AG09319 (cell line): ENCODE measurements at places on chromosomes 7 and 10.

- no peak for DNase-seq
These were observed 18.8 kb downstream of the MMD2 start for GRCh38 chr7:4939971-4940728.

- no peak for DNase-seq
These were observed 19.1 kb upstream of the MTPAP start for GRCh38 chr10:30368065-30368718.

DNA sequence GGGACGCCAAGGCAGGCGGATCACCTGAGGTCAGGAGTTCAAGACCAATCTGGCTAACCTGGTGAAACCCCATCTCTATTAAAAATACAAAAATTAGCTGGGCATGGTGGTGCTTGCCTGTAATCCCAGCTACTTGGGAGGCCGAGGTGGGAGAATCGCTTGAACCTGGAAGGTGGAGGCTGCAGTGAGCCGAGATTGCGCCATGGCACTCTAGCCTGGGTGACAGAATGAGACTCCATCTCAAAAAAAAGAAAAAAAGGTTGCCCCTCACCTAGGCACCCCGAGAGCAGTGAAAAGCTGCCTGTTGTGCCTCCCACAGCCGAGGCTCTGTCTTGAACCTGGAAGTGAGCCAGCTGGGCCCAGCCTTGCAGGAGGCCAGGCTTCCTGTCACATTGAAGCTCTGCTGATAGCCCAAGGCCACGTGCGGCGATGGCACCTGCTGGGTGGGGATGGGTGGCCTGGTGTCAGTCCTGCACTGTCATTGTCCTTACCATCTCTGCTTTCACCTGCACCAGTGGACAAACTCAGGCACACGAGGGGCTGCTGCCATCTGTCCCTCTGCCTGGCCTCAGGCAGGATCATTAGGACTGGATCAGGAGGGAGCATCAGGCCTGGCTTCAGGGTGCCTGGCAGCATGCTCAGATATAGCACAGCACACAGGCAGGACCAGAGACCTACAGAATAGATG, 37.8 kb downstream of the DNAJB12 start:
- DNase-seq, result no peak

- DNase-seq, result no peak
These were observed 30.8 kb downstream of the RAPGEF5 start for GRCh38 chr7:22326181-22326580.
